ENCODE measurements at places on chromosomes 1 and 21. TPM values are rescaled to one million over a fixed set of nuclear protein-coding genes. Genes with fewer than 3 reads are reported as not detected.

BGLAP gene
- 1.1 TPM for total RNA-seq

CFAP126 gene
- not detected for total RNA-seq

PINK1 gene
- total RNA-seq: 71.8 TPM

GRCh38 chr1:53112271-53112774, 30.1 kb downstream of the SLC1A7 start:
- peak; percentile 72 for DNase-seq

DNA sequence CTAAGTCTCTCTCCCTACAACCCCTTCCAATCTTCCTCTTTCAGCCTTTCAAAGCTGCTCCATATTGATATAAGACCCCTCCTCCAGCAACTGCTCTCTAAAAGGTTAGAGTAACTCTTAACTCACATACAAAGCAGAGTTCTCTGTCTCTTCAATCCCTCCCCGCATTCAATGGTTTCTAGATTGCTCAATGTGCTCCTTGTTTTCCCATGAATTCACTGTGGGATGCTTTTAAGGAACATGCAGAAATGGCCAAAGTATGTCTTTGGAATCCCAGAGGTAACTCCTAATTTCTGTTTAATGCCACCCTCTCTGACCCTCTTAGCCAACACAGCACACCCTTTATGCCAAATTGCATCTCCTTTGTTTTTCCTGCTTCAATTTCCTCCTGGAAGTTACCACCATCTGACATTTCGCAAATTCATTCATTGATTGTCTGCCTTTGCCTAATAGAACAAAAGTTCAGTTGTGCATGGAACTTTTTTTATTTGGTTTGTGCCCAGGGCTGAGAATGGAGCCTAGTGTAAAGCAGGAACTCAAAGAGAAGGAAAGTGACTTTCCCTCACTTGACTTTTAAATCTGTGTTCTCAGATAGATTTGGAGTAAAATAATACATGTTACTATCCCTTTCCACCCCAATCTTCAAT, 172.7 kb upstream of the C8B start:
- no peak for DNase-seq

GRCh38 chr1:9883585-9884449, 26.3 kb downstream of the CTNNBIP1 start:
- DNase-seq: no peak

DNA sequence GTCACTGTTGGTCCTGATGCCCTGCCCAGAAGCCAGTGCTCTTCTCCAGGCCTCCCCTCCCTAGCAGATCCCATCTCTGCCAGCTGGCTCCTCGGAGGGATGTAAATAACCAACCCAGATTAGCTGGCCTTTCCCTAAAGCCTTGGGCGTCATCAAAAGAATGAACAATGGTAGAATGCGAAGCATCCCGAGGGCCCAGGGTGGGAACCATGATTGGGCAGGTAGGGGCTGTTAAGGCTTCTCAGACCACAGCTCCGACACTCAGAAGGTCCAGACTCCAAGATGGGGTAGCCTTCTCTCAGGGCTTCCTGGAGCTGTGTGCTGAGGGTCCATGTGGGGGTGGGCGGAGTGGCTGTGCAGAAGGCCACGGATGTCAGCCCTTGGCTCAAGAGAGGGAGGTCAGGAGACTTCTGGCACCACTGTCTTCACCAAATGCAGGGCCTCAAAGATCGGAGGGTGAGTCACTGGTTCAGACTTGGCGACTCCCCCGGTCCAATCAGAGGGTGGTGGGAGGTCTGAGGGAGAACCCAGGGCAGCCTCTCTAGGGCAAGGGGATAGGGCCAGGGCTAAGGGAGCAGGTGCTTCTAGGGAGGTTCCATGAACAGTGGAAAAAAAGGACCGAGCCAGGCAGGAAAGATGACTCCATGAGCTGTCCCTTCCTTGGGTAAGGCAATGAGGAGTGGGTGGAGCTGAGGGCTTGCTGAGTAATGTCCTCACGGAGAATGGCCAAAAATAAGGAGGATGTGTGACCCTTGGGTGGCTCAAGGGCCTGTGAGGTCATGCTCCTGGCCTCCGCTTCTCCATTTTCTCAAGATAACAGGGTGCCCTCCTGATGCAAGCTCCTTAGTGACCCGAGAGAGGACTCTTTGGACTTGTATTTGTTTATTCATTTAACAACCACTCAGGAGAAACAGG, 58.4 kb upstream of the EPS8L3 start:
- DNase-seq: no peak

DNA sequence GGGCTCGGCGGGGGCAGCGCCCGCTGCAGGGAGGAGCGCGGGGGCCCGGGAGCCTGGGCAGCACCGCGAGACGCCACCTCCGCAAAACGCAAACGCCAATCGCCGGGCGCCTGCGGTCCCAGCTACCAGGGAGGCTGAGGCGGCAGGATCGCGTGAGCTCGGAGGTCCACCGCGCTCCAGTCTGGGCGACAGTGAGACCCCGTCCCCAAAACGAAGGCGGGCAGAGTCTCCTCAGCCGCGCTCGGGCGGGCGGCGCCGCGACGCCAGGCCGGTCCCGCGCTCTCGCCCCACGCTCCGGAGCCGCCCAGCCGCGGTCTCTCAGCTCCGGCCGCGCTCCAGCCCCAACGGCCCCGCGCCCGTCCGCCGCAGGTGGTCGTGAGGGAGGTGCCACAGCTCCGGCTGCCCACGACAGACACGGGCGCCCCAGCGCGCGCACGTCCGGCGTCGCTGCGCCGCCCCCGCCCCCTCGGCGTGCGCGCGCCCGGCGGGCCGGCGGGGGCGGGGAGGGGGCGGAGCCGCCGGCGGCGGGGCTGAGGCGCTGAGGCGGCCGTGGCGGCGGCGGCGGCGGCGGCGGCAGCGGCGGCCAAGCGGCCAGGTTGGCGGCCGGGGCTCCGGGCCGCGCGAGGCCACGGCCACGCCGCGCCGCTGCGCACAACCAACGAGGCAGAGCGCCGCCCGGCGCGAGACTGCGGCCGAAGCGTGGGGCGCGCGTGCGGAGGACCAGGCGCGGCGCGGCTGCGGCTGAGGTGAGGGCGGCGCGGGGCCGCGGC, at the start of gene ADARB1:
Gene ADARB1 (plus strand): TSS at position 533 of the 770 bp plus-strand sequence. CDS start 97,077 bp downstream, outside the sequence.
- peak; percentile 74 for DNase-seq

- no peak for DNase-seq
Observed at GRCh38 chr1:3954170-3955169, 54.4 kb upstream of the C1orf174 start.

DNA sequence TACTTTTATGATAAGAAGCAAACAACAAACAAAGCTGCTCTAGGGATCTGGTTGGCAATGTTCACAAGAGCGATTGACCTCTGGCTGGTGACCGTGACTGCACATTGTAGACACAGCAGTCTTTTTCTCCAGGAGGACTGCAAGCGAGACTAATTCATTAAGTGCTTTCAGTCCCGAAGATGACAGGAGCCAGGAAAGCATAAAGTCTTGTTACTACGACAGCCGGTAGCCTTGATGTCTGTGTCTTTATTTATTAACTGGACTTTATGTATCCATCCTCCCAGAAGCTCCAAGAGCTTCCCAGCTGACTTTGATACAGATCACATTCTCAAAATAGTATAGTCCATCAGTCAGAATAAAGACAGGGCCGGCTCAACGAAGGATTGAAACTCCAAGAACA, 18.2 kb downstream of the FAM163A start:
- no peak for DNase-seq

- no peak for DNase-seq
Observed at GRCh38 chr1:188089015-188089414, 1260.3 kb downstream of the PLA2G4A start.

DNA sequence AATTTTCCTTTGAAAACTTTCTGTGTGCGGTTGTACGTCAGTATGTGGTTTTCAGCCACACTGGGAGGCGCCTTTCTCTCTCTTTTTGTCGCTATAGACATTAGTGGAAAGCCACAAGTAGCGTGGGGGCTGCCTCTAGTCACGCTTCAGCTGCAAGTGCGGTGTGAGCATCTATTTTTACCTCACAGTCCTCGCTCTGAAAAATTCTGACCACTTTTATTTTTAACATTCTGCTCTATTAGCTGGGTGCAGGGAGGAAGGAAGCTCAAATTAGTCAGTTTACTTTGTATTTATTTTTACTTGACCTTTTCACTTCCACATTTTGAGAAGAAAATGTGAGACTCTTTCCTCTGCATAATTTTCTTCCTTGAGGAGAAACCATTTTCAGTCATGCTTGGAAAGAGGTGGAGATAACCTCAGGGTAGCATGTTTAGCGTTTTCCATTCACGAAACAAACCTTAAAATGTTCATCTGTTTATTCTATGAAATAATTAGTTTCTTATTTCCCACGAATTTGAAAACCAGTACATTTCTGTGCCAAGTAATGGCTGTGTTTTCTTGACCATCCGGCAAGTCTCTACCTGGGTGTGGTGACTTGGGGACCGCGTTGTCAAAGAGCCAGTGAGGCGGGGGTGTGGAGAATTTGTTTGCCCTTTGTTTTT, 35.6 kb downstream of the ADARB1 start:
- peak; percentile 76 for DNase-seq

GRCh38 chr1:62849031-62849430, 65.1 kb downstream of the ATG4C start:
- DNase-seq: no peak

All from Peyer's patch (tissue), 4 donors.